ENCODE measurements at places on chromosomes 1 and 21.

DNA sequence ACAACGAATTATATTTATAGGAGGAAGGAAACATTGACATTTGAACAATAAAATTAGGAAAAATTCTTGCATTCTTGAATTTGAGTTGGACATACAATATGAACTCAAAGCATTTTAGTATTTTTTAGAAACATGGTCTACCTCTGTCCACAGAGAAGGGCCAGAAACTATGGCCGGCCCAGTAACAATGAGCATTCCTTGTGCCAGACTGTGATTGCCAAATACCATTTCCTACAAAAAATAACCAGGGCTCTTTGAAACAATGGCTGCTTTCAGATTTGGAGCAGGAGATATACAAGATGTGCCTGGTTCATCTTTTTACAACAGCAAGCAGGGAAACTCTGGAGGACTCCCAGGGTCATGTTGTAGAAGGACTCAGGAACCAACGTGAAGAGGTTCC lies 38.4 kb downstream of the NOS1AP start:
- no peak overlapping the region for H3K27ac ChIP-seq
- H3K4me1 ChIP-seq, result no peaks in the 10 kb centered on the region

DNA sequence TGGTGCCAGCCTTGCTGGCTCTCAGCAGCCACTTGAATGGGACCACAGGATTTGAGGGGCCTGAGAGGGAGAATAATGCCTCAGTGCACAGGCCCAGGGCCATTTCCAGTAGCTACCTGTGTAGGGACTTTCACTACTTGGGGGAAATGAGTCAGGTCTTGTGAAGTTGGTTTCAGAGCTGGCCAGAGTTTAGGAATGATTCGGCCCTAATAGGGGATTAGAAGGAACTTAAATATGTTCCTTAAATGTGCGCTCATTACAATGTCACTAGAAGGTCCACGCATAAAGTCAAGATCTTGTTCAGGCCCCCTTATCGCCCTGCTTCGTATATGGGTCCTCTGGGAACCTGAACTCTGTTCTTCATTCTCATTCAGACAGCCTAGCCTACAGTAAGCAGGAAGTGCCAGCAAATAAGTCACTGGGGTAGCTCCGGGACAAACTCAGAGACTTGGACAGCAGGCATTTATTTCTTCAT lies 5.6 kb upstream of the AKR1A1 start:
- no peaks in the 10 kb centered on the region for H3K27me3 ChIP-seq
- no peaks in the 10 kb centered on the region for H3K36me3 ChIP-seq
- no peak overlapping the region for H3K27ac ChIP-seq
- H3K4me1 ChIP-seq, result peaks cover 3% of the 10 kb centered on the region
- DNase-seq, result no peak

DNA sequence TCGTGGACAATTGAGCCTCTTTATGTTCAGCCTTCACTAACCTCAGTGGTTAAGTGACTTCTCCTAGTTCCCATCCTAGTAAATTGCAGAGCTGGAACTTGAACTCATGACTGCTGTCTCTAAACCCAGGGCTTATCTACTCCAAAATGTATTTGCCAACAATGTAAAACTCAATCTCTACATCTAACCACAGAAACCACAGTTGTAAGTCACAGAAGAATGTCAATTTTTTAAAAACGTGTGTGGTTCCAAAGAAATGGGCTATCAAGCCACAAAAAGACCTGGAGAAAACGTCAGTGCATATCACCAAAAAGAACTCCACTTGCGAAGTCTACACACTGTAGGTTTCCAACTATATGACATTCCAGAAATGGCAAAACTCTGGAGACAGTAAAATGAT lies 172.6 kb upstream of the HMCN1 start:
- H3K27ac ChIP-seq, result no peak overlapping the region
- H3K27me3 ChIP-seq, result no peaks in the 10 kb centered on the region
- DNase-seq, result no peak
- no peak overlapping the region for H3K4me3 ChIP-seq

- no peaks in the 10 kb centered on the region for H3K27me3 ChIP-seq
- H3K4me3 ChIP-seq, result peak overlapping the region; percentile 50
- H3K36me3 ChIP-seq, result no peaks in the 10 kb centered on the region
- DNase-seq, result no peak
- peaks cover 16% of the 10 kb centered on the region for H3K4me1 ChIP-seq
Measured at GRCh38 chr1:25799352-25799934, 550 bp upstream of the SELENON start.

GRCh38 chr1:239931341-239931740 lies 160.3 kb upstream of the FMN2 start:
- H3K4me1 ChIP-seq, result no peaks in the 10 kb centered on the region
- H3K36me3 ChIP-seq, result no peaks in the 10 kb centered on the region
- no peak overlapping the region for H3K4me3 ChIP-seq
- H3K27me3 ChIP-seq, result no peaks in the 10 kb centered on the region
- H3K27ac ChIP-seq, result no peak overlapping the region
- DNase-seq, result no peak

DNA sequence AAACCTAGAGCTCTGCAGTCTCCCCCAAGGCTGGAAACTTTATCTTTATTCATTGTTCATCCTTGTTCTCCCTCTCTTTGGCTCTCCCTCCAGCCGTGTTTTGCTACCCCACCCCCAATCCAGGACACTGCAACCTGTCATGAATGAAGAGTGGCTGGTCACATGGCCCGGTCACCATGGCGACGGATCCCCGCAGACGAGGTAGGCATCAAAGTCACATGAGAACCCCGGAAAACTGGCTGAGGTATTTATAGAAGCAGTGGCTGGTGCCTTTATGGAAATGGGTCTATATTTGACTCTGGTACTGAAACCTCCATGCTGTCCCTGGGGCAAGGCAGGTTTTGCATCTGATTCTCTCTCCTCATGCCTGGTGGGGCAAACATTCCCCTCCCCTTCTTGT lies 13.4 kb upstream of the SLC6A17 start:
- H3K4me1 ChIP-seq, result 0 out of 2 replicates have a peak, but pooled peaks cover 8% of the 10 kb centered on the region
- no peaks in the 10 kb centered on the region for H3K36me3 ChIP-seq
- no peak overlapping the region for H3K27ac ChIP-seq
- DNase-seq, result no peak

DNA sequence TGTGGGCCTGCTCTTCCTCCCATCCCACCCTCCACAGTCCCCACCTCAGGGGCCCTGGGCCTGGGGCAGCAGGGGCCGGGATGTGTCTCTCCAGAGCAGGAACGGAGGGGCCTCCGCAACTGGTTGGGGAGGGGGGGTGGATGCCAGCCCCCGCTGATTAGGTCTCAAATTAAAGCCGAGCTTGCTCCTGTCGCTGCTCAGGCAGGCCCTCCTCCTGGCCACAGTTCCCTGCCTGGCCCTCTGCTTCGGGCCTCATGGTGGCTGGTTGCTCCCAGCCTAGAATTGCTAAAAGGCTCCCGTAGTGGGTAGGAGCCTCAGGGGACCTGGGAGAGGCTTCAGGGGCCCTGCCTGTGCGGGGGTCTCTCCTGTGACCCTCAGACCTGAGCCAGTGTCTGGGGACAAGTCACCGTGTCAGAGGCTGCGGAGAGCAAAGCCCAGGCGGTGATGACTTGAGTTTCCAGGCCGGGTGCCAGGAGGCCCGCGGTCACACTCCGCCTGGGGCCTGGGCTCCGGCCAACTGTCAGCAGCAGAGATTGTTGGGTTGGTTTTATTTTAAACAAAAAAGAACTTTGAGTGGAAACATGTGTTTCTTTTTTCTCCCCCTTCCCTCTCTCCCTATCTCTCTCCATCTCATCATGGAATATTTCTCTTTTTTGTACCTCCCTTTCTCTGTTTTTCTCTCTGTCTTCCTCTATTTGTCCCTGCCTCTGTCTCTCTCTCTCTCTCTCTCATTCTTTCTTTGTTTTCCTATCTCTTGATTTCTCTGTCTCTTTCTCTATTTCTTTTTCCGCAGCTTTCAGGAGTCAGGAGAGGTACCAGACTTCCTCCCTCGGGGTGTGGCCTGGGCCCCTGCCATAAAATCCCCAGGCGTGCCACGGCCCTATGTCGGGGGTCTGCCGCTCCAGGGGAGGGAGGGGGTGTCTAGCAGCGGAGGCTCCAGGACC lies 20.0 kb upstream of the EPHA2 start:
- peak overlapping the region; percentile 17 for H3K4me3 ChIP-seq
- no peak for DNase-seq
- H3K27me3 ChIP-seq, result no peaks in the 10 kb centered on the region
- H3K4me1 ChIP-seq, result peaks cover 86% of the 10 kb centered on the region
- H3K36me3 ChIP-seq, result no peaks in the 10 kb centered on the region
- peak overlapping the region; percentile 95 for H3K27ac ChIP-seq

DNA sequence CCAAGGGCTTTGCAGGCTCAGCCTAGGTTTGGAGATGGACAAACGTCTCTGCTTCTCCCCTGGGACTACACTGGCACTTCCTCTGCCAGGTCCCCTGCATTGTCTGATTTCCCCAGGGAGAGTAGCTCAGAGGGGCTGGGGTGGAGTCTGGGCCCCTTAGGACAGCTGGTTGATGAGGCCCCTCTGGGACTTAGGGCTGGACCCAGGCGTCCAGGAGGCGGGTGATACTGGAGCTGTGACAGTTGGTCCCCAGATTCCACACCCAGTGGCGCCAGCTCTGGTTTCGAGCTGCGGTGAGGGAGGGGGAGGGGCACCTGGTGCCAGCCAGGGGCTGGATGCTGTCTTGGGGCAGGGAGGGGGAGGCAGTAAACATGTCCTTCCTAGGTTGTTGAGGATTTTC lies 7.4 kb upstream of the MEX3A start:
- DNase-seq, result no peak
- no peaks in the 10 kb centered on the region for H3K36me3 ChIP-seq
- H3K27me3 ChIP-seq, result no peaks in the 10 kb centered on the region
- peaks cover 20% of the 10 kb centered on the region for H3K4me1 ChIP-seq

GRCh38 chr21:42455196-42455595 lies 40.8 kb downstream of the RSPH1 start:
- H3K36me3 ChIP-seq, result no peaks in the 10 kb centered on the region
- H3K4me3 ChIP-seq, result no peak overlapping the region
- no peaks in the 10 kb centered on the region for H3K27me3 ChIP-seq
- no peak overlapping the region for H3K27ac ChIP-seq
- no peak for DNase-seq

GRCh38 chr1:165945911-165946310 lies 118.5 kb downstream of the UCK2 start:
- peaks cover 67% of the 10 kb centered on the region for H3K27me3 ChIP-seq
- no peaks in the 10 kb centered on the region for H3K4me1 ChIP-seq
- no peak for DNase-seq
- no peaks in the 10 kb centered on the region for H3K36me3 ChIP-seq
- no peak overlapping the region for H3K27ac ChIP-seq

DNA sequence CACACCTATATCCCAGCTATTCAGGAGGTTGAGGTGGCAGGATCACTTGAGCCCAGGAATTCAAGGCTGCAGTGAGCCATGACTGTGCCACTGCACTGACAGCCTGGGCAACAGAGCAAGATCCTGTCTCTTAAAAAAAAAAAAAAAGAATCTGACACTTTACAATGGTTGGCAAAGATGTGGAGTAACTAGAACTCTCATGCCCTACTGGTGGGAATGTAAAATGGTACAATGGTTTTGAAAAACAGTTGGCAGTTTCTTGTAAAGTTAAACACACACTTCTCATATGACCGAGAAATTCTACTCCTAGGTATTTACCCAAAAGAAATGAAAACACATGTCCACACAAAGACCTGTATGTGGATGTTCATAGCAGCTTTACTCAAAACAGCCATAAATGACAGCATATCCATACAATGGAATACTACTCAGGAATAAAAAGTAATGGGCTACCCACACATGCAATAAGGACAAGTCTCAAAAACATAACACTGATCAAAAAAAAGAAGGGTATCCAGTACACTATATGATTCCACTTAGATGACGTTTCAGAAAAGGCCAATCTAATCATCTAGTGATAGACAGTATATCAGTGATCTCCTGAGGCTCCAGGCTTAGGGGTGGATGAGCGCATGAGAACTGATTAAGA lies 58.1 kb downstream of the HLCS start:
- DNase-seq, result no peak
- H3K36me3 ChIP-seq, result no peaks in the 10 kb centered on the region
- H3K4me1 ChIP-seq, result peaks cover 8% of the 10 kb centered on the region
- no peaks in the 10 kb centered on the region for H3K27me3 ChIP-seq
- H3K4me3 ChIP-seq, result no peak overlapping the region
- no peak overlapping the region for H3K27ac ChIP-seq

DNA sequence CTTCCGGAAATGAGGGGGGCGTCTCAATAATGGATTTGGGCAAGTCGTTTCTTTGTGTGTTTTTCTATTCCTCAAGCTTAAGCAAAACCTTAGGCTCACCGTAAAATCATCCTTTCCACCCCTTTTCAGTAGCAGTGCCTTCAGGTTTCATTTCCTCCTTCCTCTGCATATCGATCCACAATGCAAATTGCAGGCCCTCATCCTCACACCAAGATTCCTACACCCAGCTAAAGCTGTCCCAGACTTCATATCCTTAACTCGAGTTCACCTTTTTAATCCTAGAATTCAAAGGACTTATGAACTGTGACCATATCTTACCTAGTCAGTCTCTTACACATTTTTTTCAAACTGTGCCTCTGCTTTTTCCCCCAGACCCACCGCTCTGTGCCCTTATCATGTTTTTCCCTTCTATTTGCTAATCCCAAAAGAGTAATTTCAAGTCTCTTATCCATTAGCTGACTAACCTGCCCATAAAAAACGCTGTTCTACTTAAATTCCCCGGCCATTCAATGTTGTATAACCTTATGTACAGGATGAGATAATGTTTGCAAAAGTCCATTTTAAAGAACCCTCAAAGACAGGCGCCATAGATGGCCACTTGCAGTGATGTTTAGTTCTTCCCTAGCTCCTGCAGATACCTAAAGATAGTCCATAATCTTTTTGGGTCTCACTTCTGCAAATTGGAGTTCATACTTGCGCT lies 1.5 kb downstream of the AKIRIN1 start:
- DNase-seq, result no peak
- H3K36me3 ChIP-seq, result peaks cover 8% of the 10 kb centered on the region
- peak overlapping the region; percentile 88 for H3K4me3 ChIP-seq
- peaks cover 27% of the 10 kb centered on the region for H3K4me1 ChIP-seq
- H3K27me3 ChIP-seq, result no peaks in the 10 kb centered on the region
- H3K27ac ChIP-seq, result peak overlapping the region; percentile 43

DNA sequence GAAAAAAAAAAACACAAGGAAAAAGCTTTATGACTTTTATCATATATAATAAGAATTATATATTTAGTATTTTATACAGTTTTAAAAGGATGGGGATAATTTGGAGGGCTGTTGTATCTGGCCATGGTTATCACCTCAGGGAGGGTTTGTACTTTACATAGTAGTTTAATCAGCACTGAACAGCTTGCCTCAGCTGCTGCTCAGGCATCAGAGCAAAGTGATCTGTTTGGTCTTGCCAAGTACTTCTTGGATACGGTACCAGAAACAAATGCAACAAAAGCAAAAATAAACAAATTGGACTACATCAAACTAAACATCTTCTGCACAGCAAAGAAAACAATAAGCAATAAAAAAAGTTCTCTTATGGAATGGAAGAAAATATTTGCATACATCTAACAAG lies 2.6 kb upstream of the SPTA1 start:
- H3K36me3 ChIP-seq, result no peaks in the 10 kb centered on the region
- no peak for DNase-seq
- no peaks in the 10 kb centered on the region for H3K4me1 ChIP-seq
- H3K27ac ChIP-seq, result no peak overlapping the region

DNA sequence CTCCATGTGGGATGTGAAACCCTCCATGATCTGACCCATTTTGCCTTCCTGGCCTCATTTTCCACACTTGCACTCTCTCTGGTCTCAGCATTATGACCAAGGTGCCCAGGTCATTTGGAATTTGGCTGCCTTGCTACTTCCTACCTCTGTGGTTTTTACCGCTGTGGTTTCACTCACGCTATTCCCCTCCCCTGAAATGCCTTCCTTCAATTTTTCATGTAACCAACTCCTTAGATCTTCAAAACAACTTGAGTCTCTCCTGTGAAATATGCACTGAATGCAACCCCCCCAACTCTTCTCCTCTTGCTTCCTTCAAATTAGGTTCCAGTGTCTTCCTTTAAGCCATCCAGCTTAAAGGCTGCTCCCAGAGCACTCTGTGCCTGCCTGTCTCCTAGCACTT lies 50.1 kb downstream of the PHC2 start:
- no peaks in the 10 kb centered on the region for H3K36me3 ChIP-seq
- no peaks in the 10 kb centered on the region for H3K27me3 ChIP-seq
- no peak for DNase-seq
- H3K27ac ChIP-seq, result no peak overlapping the region
